ENCODE measurements at places on chromosomes 2 and 18. TPM values are rescaled to one million over a fixed set of nuclear protein-coding genes. Genes with fewer than 3 reads are reported as not detected.

DNA sequence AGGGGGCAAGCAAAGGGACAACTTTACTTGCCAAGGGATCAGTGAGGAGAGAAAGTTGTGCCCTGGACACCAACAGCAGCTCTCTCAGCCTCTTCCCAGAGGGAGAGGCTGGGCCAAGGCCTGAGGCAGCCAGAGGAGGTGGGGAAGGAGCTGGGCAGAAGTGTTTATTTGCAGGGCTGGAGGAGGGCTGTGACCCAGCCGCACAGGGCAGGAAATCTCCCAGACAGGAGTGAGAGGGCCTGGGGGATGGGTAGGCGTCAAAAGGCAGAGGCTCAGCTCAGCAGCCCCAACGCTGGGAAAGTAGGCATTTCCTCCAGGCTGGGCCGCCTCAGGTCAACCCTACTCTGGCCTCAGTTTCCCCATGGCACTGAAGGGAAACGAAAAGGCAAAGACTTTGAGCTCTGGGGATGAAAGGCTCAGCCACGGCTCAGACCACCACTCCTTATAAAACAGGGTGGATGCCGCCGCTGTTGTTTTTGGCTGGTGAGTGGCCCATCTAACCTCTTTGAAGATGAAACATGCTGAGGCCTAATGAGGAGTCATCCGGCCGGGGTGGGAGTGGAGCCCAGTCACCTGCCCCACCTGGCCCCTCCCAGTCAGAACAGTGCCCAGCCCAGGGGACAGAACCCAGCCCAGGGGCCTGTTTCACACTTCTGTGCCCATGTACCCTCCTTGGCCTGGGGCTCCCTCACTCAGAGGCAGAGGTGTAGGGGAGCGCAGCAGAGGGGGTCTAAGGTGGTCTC, 21.9 kb upstream of the SEMA4C start:
- DNase-seq: no peak

UGT1A4 gene
- 1.2 TPM for total RNA-seq

ONECUT2 gene
- 0.37 TPM for total RNA-seq

UCN gene
- 6.7 TPM for total RNA-seq

GRCh38 chr2:155266109-155266508, 567.6 kb downstream of the KCNJ3 start:
- DNase-seq: no peak
